NCI-H1417 treated with DMSO at 0.1 percent for 48 hours (cell line): ENCODE measurements at places on chromosomes 2 and 18.

- DNase-seq, result no peak
Observed at GRCh38 chr2:8277921-8278571, 403.8 kb upstream of the ID2 start.

GRCh38 chr2:215354771-215355695, 43.2 kb downstream of the ATIC start:
- no peak for DNase-seq

- DNase-seq, result no peak
Observed at GRCh38 chr2:122851161-122851560, 1095.7 kb downstream of the TSN start.

- DNase-seq, result no peak
Observed at GRCh38 chr2:197556456-197556855, 40.6 kb downstream of the MOB4 start.

- no peak for DNase-seq
Observed at GRCh38 chr2:212299943-212300342, 238.7 kb downstream of the ERBB4 start.

GRCh38 chr2:30915486-30915885, 108.2 kb upstream of the CAPN13 start:
- DNase-seq, result no peak

GRCh38 chr2:145927131-145927950, 1407.4 kb upstream of the ZEB2 start:
- no peak for DNase-seq

DNA sequence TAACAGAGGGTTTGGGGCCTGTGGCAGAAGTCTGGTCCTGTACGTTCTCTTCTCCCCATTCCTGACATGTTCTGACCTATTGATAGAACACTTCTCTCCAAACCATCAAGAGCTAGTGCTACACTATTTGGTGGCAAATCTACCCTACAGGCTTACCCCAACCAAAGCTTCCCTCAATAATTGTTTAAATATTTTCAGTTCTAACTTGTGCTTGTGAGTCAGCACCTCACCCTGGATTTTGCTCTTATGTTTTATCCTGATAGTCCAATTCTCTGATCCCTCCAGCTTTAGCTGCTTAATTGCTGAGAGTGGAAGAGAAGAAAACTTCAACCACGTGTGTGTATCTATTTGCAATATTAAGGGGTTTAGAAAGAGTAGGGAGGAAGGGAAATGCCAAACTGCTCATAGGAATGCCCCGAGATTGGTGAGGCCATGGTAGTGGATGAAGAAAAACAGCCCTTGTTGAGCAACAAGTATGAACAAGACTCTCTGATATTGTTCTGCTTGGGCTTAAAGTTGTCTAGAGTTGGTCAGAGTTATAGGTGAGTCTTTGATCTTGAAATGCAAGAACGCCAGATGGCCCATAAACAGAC, 67.8 kb upstream of the PARD3B start:
- no peak for DNase-seq

DNA sequence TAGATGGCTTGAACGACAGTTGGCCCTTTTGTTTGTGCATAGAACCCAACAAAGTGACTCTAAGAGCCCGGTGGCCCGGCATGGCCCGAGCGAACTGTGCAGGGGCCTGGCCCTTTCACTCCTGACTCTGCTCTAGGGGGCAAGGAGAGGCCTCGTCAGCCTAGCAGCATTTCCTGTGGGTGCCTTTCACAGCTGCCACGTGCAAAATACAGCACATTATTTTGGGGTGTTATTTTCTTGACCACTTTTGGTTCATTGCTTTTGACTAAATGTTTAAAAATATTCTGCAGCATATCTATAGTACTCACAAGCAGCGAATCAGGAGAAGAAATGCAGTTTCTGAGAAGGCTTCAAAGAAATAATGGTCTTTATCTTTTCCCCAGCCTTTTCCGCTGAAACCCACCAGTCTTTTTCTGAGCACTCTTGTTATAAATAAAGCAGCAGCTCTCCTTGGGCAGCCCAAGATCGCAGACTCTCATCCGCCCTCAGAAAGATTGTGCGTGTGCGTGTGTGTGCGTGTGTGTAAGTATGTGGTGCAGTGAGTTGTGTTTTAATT, 31.3 kb downstream of the DGKD start:
- DNase-seq, result no peak

DNA sequence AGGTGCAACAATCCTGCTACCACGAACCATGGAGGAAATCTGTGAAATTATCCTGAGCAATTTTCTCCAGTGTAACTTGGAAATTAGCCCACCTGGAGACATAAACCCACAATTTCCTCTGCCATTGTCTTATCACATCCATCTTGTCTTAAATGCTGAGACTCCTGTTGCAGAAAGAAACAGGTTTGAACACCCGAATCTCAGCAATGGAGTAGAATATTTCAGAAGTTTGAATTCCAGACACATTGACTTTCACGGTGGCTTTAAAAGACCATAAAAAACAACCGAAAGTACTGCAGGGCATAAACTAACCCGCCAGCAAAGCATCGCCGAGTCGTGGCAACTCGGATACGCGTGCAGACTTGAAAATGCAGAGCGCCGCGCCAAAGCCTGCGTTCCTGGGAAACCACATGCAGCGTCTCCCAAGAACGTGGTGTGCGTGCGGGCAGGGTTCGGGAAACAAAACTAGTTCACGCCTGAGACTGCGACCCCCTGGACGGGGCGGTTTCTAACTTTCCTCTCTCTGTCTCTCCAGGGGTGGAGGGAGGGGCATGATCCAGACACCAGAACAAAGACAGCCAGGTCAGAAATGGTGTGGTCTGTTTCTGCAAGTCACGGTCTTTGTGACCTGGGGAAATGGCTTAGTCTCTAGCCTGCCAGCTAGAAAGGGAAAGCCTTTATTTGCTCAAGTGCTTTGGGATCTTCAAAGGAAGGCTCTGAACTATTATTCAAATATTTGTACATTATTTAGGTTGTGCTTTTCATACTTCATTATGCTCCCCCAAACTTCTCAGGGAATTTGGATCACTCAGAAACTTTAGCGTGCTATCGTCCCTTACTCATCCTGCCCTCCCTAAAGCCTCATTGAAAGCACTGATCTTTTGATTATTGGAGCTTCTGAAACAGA, 26.9 kb upstream of the KCTD1 start:
- peak; percentile 52 for DNase-seq

- no peak for DNase-seq
Observed at GRCh38 chr18:69402533-69402989, 1.9 kb downstream of the DOK6 start.

GRCh38 chr2:19806591-19806990, 95.2 kb downstream of the TTC32 start:
- DNase-seq, result no peak

- DNase-seq, result no peak
Observed at GRCh38 chr2:78861546-78861945, 164.0 kb upstream of the REG3G start.

GRCh38 chr2:216974321-216975302, 114.7 kb upstream of the TNP1 start:
- DNase-seq, result no peak

DNA sequence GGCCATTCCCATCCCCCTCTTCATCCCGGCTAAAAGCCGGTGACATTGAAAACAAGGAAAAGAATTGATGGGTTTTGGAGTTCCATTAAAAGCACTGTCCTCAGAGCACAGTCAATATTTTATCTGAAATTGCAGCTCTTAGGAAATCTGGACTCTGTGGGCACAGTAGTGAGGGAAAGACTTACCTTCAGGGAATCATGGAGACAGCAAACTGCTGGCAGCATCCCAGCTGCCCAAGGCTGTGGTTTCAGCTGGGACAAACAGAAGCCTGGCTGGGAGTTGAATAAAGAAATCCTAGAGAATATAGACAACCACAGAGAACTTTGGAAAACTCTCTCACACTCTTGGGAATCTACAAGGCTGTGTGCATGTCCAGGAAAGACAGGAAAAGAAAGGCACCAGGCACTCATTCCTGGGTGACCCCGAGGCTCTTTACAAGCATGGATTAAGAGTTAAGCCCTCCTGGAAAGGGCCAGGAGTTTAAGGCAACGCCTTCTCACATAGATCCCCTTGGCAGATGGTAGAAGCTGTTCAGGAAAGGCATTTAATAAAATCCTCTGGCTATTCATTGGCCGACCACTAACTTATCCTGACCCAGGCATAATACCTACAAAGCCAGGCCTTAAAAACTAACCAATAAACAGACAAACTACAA, 255.1 kb downstream of the MYT1L start:
- DNase-seq, result no peak

- DNase-seq, result no peak
Observed at GRCh38 chr18:67243799-67244587, 272.5 kb downstream of the DSEL start.

GRCh38 chr2:71299507-71299906, 32.1 kb upstream of the ZNF638 start:
- DNase-seq, result no peak

- no peak for DNase-seq
Observed at GRCh38 chr2:111106706-111107105, 14.0 kb upstream of the BCL2L11 start.

DNA sequence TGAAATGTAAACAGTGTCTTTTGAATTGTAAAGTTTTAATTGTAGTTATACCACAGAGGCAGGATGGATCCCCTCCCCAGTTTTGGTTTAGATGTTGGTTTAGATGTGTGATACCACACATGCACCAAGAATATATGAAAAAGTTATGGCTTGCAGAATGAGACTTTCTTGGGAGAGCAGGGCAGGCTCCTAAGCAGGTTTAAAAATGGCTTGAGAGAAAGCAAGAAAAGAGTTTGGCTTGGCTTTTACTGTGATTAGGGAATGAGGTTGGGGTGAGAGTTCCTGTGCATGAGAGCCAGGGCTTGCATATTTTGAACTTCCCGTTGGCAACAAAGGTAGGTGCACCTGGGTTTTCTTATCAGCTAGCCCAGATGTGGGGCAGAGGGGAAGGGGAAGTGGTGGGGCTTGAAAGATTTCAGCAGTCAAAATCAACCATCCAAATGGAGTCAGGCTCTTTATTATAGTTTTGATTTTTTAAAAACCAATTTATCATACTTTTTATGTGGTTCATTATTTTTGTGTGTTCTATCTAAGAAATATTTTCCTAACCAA, 246.9 kb downstream of the MTX2 start:
- DNase-seq, result no peak

GRCh38 chr2:179861416-179862067, at the start of gene ZNF385B:
TSS of gene ZNF385B (minus strand) at chr2:179861612.
- no peak for DNase-seq

- no peak for DNase-seq
Observed at GRCh38 chr2:1898461-1899395, 154.4 kb upstream of the PXDN start.

GRCh38 chr18:3179430-3180089, 40.2 kb downstream of the MYOM1 start:
- no peak for DNase-seq

- DNase-seq, result no peak
Observed at GRCh38 chr2:2660789-2661355, 329.8 kb upstream of the MYT1L start.

DNA sequence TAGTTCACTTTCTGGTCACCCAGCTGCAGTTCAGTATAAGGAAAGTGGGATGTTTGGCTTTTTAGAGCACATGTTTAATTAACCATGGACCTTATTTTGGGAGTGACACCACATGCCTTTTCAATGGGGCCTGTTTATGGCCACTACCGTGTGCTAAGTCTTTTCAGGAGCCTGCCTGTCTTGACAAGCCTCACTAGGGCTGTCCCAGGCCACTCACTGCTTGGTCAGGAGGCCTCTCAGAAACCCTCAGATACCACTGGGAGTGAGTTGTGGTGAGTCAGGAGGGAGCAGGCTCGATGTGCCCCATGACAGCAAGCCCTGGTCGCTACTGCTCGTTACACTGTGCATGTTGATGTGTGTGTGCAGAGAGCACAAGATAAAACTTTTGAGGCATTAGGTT, 123.0 kb downstream of the MAP4K4 start:
- DNase-seq, result no peak

- no peak for DNase-seq
Observed at GRCh38 chr2:164479460-164479859, 141.8 kb downstream of the GRB14 start.

DNA sequence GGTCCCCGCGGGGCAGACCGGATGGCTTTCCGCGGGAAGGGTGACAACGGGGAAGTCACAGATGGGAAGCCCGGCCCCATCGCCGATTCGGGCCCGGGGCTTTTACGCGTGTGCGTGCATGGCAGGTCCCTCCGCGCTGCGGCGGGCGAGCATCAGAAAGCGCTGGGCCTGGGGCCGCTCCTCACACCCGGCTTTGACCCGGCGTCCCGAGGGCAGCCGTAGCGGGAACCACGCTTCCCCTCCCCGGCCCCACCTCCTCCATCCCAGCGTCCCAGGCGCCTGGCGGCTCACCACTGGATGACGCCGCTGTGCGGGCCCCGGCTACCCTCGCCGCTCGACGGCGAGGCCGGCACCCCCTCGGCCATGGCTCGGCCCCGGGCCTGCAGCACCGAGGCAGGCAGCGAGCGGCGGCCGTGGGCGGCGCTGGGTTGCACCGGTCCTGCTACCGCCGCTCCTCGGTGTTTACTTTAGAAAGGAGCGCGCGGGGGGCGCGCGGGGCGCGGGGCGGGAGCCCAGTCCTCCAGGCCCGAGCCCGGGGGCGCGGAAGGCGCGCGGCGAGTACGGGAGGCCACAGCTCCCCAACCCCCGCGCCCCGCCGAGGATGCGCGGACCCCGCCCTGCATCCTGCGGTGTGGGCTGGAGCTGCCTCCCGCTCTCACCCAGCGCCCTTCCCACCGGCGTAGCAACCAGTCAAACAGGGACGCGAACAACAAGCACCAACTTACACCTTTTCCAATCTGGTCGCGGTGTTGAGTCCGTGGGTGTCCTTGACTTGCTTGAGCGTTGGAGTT, 806 bp downstream of the RFX8 start:
- DNase-seq, result no peak

GRCh38 chr2:224555823-224556366, 29.3 kb downstream of the CUL3 start:
- no peak for DNase-seq

DNA sequence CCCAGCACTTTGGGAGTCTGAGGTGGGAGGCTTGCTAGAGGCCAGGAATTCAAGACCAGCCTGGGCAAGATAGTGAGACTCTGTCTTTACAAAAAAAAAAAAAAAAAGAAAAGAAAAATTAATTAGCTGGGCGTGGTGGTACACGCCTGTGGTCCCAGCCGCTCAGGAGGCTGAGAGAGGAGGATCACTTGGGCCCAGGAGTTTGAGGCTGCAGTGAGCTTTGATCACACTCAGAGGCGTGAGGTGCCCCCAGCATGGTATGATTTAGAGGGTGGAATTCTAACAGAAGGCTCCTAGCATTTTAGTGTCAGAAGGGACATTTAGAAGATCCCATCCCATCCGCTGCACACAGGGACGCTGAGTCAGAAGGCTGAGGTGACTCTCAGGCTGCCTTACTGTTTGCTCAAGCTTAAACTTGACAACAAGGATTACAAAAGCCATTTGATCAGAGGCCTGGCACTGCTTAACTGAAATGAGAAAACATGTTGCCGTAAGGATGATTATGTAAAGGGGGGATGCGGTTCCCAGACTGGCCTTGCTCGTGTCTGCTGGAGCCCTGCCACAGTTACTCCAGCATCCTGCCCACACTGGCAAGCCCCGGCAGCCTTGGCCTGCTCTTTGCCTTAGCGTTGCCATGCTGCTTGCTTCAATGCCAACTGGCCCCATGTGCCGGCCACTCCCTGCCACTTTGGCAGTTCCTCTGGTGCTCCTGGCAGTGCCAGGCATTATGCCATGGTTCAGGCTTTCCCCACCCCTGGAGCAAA, 45.6 kb upstream of the SLC1A4 start:
- no peak for DNase-seq
